Sigmoid colon (tissue), 7 donors: ENCODE measurements at places on chromosomes 5 and 9. TPM values are rescaled to one million over a fixed set of nuclear protein-coding genes. Genes with fewer than 3 reads are reported as not detected.

Gene GNA14
- 6.5 TPM for polyA plus RNA-seq

Gene ACOT12
- not detected for polyA plus RNA-seq

Gene TRIM36
- 11.6 TPM for polyA plus RNA-seq

Gene KIF20A
- 9.8 TPM for polyA plus RNA-seq

Gene PCDHA9
- polyA plus RNA-seq: 0.01 TPM

Gene TLE4
- 7.6 TPM for polyA plus RNA-seq

Gene ADAMTS13
- polyA plus RNA-seq: 0.69 TPM

Gene LEAP2
- 0.60 TPM for polyA plus RNA-seq

Gene TMEM232
- 0.93 TPM for polyA plus RNA-seq

Gene MYOZ3
- 0.16 TPM for polyA plus RNA-seq

DNA sequence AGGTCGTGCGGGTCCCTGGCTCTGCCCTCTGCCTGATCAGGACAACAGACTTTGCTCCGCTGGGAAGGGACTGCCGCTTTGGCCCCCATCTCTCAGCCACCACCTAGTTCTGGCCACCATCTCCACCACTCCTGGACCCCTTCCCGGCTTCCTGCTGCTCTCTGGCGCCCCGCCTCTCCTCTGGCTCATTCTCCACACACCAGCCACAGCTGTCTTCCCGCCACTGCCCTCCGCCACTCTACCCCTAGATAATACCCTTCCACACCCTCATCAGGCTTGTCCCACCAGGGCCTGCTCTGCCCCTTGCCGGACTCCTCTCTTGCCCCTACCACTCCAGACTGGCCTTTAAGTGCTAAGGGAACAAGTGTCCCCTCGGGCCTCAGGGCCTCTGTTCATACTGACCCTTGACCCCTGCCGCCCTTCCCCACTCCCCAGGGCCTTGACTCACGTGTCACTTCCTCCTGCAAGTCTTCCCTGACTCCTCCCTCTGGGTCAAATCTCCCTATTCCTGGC, 3.0 kb upstream of the CDX1 start:
- peak; percentile 89 for DNase-seq

DNA sequence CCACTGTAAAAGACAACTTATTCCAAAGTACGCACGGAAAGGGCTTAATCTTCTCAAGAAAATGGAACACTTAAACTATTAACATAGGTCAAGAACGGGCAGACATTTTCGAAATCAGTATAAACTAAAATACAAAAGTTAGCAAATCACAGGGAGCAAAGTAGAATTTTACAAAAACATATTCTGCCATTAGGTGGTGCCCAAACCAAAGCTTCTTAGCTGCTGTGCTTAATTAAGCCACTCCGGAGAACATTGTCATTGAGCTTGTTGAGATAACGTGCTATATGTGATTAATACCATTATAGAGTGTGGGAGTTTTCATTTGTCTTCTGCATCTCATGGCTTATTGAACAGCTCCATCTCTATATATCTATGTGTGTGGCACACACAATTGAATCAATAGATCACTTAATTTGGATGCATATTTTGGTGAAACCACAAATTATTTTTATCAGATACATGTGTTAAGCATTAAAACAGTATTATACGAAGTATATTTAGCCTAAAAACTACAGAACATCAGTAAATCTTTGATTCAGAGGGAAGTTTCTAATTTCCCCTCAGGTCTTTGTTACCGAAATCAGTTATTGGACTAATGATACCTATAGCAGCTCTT, 23.4 kb downstream of the UBLCP1 start:
- no peak for DNase-seq

- no peak for DNase-seq
These were observed 5.9 kb downstream of the CYFIP2 start for GRCh38 chr5:157271740-157272271.

- no peak for DNase-seq
These were observed 620.6 kb upstream of the CCNG1 start for GRCh38 chr5:162816816-162817215.

DNA sequence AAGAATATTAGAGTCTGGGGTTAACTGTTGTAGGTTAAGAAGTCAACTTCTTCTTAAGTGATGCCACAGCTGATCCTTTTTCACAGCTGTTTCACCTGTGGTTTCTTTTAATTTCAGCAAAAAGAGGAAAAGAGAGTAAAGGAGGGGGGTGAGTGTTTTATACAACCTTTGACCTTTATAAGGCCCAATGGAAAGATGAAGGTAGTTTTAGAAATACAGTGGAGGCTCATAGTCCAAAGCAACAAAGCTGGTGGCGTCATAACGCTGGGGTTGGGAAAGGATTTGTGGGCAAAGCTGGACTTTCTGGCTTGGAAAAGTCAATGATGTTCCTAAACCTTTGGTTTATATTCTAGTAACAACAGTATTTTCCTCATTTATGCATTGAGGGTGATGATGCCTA, 49.5 kb downstream of the RCL1 start:
- DNase-seq: no peak

DNA sequence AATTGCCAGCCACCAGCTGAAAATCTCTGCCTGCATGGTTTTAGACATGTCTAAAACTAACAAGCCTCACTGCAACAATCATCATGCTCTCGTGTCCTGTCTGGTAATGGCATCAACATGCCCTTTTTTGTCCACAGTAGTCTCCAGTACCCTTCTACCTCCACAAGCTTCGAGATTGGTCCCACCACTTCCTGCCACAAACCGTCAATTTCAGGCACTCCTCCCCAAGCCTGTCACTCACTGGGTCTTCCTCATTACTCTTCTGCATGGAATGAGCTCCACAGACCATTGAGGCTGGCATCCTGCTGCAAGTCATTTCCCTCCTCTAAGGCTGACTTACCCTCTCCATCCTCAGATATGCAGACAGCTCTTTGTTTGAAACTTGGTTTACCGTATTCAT, 9.0 kb downstream of the LPAR1 start:
- DNase-seq: no peak

DNA sequence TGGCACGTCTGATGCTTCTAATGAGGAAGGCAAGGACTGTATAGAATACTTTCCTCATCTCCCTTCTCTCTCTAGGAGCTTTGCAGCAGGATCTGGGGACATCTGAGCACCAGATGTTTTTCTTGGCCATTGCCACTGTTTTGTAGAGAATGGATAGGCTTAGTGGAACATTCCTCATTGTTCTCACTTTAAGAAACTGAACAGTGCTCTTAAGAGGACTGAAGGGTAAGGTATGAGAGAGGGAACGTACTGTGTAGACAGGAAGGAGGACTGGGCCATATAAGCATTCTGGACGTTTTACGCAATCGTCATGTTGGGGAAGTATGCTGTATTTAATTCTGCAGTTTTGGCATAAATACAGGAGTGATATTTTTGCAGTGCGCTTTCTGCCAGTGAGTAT, 70.6 kb downstream of the SMARCA2 start:
- DNase-seq: no peak

- peak; percentile 84 for DNase-seq
These were observed 3.9 kb upstream of the NEURL1B start for GRCh38 chr5:172637110-172637580.

- DNase-seq: no peak
These were observed 176.6 kb upstream of the SH3GL2 start for GRCh38 chr9:17402309-17402708.

DNA sequence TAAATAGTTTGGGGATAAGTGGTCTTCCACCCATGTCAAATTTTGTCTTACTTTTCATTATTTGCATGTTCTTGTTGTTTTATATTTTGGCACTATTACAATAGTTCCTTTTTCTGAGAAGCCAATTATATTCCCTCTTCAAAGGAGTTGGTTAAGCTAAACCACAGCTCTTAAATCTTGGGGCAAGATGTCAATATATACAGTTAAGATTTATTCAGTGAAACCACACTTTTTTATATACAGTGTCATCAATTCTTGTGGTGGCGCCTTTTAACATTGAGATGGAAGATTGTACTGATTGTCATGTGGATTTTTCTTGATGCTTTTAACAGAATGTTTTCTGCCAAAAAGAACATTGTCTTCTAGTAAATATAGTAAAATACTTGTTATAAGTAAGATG, 104.1 kb downstream of the MTREX start:
- no peak for DNase-seq
